DMS79 (cell line): ENCODE measurements at places on chromosomes 11 and 22.

- DNase-seq, result no peak
Measured at GRCh38 chr22:35590634-35591295, 26.4 kb downstream of the MB start.

- no peak for DNase-seq
Measured at GRCh38 chr11:35311331-35311730, 108.0 kb downstream of the SLC1A2 start.

GRCh38 chr22:37641561-37641949 lies 2.1 kb downstream of the SH3BP1 start:
- no peak for DNase-seq

DNA sequence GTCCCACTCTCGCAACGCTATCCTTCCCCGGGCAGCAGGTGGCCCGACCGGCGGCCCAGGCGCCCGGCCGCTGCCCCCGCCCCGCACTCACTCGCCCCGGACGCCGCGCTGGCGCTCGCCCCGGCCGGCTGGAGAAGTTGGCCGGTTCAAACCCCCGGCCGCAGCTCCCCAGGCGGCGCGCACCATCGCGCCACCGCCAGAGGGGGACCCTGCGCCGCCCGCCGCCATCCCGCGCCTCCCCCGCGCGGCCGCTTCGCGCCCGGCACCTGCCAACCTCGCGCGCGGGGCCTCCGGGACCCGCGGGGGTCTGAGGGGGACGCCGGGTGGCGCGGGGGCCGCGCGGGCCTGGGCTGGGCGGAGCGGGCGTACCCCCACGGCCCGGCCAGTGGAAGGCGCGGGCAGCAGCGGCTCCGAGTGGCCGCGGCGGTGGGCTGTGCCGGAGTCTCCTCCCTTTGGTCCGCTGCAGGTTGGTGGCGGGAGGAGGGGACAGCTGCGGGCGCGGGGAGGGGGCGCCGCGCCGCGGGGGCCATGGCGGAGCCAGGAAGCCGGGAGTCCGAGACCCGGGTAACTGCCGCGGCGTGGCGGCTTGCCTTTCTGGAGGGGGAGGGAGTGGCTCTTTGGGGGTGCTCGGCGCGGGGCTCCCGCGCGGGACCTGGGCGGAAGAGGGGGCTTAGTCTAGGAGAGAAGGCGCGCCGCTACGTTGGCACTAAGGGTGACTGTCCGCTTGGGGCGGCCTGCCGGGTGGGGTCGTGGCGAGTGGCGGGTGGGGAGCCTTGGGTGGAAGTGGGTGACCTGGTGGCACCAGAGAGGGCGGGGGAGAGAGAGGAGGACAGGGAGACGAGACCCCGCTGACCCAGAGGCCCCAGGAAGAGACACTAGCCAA lies at the start of the genes MPST and TST:
MPST (plus strand) TSS at position 434 of the 883 bp plus-strand sequence; CDS start at position 529, 95 bp downstream.
TST (minus strand) TSS at position 139 of the 883 bp plus-strand sequence. CDS start 715 bp downstream, outside the sequence.
- no peak for DNase-seq

GRCh38 chr11:65487467-65488272 lies 11.2 kb upstream of the MALAT1 start:
- DNase-seq, result peak; percentile 100

DNA sequence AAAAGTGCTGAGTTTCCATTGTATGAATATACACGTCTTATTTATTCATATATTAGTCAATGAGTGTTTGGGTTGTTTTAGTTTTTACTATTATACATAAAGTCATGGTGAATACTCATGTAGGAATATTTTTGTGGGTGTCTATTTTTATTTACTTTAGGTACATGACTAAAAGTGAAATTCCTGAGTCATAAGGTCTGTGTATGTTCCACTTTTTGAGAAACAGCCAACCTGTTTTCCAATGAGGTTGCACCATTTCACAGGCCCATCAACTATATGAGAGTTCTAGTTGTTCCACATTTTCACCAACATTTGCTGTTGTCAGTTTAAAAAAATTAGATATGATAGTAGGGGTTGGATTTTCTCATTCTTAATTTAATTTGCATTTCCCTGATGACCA lies 6.6 kb upstream of the OR6X1 start:
- no peak for DNase-seq

- DNase-seq, result no peak
Measured at GRCh38 chr11:7030836-7031235, 10.6 kb downstream of the NLRP14 start.

- DNase-seq, result peak; percentile 88
Measured at GRCh38 chr11:22337596-22338485, at the start of gene SLC17A6. Gene SLC17A6 (plus strand): TSS chr11:22338381. CDS start chr11:22338534, 153 bp downstream.

DNA sequence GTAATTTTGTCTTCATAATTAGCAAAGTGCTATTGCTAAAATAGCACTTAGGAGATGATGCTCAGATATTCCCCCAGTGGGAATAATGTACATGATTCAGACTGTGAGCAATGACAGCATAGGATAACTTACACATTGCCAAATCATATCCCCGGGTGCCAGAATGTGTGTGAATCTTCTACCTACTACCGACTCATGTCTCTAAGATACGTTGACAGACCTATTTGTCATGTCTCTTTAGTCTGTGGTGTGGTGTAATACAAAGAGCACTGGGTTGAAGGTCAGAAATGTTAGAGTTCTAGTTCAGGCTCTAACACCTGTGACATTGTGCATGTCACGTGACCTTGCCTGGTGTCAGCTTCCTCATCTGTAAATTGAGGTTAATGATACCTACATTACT lies 31.0 kb upstream of the PICALM start:
- no peak for DNase-seq

DNA sequence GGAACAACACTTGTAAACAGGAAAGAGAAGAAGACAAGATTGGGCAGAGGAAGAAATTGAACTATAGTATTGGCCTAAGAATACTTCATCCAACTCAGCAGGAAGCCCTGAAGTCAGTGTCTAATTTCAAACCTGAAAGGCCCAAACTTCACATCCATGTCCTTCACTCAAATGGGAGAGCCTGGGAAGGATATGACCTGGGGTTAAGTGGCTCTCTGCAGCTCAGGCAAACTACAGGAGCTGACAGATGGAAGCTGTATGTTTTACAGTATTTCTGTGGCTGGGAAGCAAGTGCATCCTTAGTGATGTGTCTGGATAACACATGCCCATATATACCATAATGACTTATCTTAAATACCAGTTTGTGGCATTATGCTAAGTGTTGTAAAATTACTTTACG lies 196.2 kb downstream of the SOX6 start:
- no peak for DNase-seq

- no peak for DNase-seq
Measured at GRCh38 chr22:50293441-50294318, 13.8 kb downstream of the PLXNB2 start.

DNA sequence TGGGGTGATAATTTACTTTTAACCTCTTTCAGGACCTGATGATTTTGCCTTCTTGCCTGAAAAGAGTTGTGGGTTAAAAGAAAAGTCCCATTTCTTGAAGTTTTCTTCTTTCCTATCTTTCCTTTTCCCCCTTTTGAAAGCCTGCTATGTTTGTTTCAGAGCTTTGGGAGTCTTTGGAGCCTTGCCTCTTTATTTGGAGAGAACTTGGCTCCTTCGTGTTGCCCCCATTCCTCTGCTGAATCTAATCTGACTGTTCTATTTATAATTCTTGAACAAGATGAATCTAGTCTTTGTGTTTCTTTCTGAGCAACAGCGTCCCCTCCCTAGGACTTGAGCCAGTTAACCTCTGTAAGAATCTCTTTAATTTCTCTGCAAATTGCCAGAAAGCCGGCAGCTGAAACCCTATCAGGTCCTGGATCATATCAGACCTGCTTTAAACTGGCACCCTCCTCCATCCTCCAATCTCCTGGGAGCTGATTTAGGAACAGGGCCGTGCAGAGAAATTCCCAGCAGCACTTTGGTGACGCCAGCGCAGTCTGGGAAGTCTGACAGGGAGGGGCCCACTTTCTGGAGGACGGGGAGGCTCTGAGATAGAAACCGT lies 289.1 kb upstream of the SORL1-AS1 start:
- no peak for DNase-seq

- DNase-seq, result no peak
Measured at GRCh38 chr11:55732936-55733335, 40.3 kb upstream of the OR5D13 start.

DNA sequence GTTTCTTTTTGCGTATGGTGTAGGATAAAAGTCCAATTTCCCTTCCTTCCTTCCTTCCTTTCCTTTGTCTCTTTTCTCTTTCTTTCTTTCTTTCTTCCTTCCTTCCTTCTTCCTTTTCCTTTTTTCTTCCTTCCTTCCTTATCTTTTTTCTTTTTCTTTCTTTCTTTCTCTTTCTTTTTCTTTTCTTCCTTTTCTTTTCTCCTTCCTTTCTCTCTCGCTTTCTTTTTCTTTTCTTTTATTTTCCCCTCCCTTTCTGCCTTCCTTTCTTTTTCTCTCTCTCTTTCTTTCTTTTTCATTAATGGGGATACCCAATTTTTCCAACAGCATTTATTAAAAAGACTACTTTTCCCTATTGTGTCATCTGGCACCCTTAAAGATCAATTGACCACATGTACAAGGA lies 1359.7 kb downstream of the FAM181B start:
- DNase-seq, result no peak

DNA sequence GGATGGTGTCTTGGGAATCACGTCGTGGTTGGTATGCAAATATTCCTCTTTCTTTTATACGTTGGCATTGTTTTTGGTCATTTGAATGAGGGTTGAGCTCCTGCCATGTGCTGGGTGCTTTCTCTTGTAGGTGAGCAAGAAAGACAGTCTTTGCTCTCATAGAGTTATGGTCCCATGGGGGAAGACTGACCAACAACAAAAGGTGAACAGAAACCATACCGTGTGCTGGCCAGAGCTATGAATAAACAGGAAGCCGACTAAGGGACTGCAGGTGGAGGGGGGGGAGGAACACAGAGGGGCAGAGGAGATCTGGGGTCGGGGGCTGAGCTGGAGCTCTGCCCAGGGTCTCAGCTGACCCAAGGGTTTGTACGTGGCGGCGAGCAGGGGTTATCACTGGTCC lies 245.3 kb downstream of the CTTN start:
- no peak for DNase-seq

- DNase-seq, result no peak
Measured at GRCh38 chr22:18101536-18101935, 9.1 kb upstream of the TUBA8 start.

GRCh38 chr22:30934053-30934452 lies 34.5 kb downstream of the MORC2 start:
- DNase-seq, result no peak

GRCh38 chr22:37616201-37617083 lies 7.8 kb downstream of the GGA1 start:
- DNase-seq, result no peak

DNA sequence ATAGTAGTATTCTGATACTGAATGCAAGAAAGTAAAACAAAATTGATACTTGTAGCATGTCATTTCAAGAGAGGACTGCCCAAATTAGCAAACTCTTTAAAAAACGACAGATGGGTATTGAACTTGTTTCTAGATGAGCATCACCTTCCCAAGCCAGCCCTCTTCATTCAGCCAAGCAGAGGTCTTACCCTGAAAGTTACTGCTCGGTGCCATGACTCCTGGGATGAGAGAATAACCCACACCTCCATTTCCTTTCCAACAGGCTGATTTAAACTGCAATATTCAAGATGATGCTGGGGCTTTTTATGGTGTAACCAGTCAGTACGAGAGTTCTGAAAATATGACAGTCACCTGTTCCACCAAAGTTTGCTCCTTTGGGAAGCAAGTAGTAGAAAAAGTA lies 84.5 kb upstream of the RASSF10 start:
- no peak for DNase-seq

GRCh38 chr22:45399712-45400445 lies 13.5 kb downstream of the SMC1B start:
- no peak for DNase-seq

GRCh38 chr22:17941471-17942406 lies 82.6 kb downstream of the MICAL3 start:
- DNase-seq, result no peak

DNA sequence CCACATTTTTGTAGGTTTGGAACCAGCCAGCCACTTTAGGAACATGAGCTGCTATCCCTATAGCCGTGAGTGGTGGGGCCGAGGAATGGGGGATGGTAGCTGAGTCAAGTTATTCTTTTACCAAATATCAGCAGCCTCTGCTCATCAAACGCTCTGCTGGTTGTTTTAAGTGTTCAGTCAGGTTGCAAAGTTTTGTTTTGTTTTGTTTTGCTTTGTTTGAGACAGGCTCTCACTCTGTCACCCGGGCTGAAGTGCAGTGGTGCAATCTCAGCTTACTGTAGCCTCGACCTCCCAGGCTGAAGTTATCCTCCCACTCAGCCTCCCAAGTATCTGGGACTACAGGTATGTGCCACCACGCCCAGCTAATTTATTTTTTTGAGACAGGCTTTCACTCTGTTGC lies 14.4 kb downstream of the CABIN1 start:
- no peak for DNase-seq

DNA sequence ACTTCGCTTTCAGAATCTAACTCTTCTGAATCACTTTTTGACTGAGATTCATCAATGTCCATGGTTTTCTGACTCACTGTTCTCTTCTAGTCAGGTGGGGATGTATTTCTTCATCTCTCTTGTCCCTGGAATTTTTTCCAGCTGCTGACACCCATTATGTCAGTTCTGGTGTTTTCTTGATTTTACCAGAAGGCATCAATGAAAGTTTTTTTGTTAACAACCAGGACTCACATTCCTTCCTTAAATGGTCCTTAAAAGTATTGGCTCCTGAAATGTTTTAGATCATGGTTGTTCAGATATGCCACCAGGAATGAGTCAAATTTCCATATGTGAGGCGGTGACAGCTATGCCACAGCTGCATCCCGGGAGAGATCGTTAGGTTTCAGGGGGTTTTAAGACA lies 12.9 kb downstream of the MICAL2 start:
- DNase-seq, result no peak

GRCh38 chr11:78192911-78193351 lies 4.2 kb downstream of the USP35 start:
- DNase-seq, result no peak

DNA sequence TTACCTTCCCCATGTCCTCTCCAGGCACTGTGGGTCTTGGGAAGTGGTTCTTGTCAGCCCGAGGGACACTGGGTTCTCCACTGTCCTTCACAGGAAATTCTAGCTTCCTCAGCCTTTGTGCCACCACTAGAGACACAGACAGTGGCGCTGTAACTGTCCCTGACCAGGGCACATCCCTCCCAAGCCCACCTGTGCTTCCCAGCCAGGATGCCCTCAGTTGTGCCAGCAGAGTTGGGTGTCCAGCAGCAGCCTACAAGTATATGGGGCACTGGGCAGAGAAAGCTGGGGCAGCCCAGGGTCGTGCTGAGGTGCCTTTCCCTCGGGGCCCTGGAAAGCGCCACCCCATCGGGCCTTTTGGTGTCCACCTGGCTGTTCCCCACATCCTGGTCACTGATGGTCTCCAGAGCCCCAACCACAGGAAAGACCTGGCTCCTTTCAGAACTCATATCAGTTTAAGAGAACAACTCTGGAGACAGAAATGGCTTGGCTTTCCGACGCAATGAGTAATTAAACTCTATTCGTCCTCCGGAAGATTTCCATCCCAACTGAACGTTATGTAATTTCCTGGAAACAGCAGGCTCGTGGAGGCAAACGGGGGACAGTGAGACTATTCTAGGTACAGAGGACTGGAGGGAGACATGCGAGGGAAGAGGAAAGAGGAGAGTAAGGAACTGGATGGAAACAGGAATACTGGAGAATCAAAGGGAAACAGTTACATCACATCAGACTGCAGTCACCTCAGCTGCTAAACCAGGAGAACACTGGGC lies 28.6 kb downstream of the PPP2R1B start:
- no peak for DNase-seq
